ENCODE measurements at places on chromosomes 6 and 20. TPM values are rescaled to one million over a fixed set of nuclear protein-coding genes. Genes with fewer than 3 reads are reported as not detected.

DNA sequence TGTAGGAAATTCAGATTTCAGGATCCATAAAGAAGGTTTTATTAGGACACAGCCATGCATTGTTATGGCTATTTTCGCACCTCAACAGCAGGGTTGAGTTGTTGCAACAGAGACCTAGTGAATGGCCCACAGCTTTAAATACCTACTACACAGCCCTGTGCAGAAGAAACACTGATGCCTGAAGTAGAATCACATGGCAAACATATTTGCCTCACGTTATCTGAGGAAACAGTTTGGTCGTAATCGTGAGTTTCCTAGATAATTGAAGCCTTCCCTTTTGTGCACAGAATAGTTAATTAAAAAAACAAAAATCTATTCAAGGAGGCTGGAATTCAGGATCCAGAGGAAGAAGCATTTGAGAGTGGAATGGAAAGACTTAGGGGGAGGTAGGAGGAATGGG, 55.1 kb downstream of the GCNT2 start:
- H3K36me3 ChIP-seq, result peaks cover 3% of the 10 kb centered on the region
- H3K27ac ChIP-seq, result no peak overlapping the region
- no peaks in the 10 kb centered on the region for H3K27me3 ChIP-seq
- H3K4me1 ChIP-seq, result no peaks in the 10 kb centered on the region

DNA sequence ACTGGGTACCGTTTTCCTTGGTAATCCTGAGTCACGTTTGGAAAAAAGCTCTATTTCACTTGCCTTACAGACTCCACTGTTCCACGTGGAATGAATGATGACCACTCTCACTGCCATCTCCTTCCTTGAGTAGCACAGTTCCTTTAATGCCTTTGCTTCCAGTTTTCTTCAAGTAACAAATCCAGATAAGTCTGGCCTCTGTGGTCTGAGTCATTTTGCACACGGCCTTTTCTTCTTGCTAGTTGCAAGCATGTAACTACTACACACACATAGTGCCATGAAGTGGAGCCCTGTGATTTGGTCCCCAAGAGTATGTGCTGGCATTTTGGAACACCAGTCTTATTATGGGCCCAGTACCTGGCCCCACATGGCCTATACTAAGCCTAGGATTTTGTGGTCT, 182.8 kb downstream of the SASH1 start:
- no peaks in the 10 kb centered on the region for H3K4me1 ChIP-seq
- no peak overlapping the region for H3K27ac ChIP-seq

ISM1 gene
- 0.90 TPM for total RNA-seq

DNA sequence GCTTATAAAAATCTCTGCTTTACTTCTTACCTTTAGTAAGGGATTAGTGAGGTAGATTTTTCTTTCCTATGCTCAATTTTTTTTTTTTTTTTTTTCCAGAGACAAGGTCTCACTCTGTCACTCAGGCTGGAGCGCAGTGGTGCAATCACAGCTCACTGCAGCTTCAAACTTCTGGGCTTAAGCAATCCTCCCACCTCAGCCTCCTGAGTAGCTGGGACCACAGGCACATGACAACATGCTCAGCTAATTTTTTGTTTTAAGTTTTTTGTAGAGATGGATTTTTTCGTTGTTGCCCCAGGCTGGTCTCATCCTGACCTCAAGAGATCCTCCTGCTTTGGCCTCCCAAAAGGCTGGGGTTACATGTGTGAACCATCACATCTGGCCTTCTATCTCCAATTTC, 58.9 kb upstream of the RREB1 start:
- H3K4me3 ChIP-seq, result no peak overlapping the region
- no peaks in the 10 kb centered on the region for H3K36me3 ChIP-seq
- H3K4me1 ChIP-seq, result peaks cover 12% of the 10 kb centered on the region

BPIFB1 gene
- total RNA-seq, result 0.82 TPM

DNA sequence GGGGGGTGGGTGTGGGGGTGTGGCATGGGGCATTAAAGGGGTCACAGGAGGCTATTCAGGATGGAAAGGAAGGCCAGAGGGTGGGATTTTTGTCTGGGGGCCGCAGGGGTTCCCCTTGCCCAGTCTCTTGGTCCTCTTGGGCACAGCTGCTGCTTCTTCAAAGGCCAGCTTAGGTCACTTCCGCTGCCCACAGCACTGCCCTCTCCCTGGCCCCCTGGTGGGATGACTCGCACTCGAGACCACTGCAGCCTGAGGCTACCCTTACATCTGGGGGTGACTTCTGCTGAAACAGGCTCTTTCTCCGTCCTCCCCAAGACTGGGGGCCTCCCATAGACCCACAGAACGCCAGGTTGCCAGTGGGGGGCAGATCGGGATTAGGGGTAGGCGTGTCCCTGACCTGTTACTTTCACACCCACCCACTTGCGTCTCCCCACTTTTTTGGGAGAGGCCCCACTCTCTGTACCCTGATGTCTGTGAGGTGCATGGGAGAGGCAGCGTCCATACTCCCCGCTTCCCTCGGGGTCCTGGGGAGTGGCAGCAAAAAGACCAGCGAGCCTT, 1.3 kb downstream of the LKAAEAR1 start:
- peak overlapping the region; percentile 77 for H3K4me3 ChIP-seq
- H3K27ac ChIP-seq, result no peak overlapping the region

GRCh38 chr6:37994223-37994622, 174.7 kb downstream of the ZFAND3 start:
- no peak for DNase-seq
- H3K36me3 ChIP-seq, result no peaks in the 10 kb centered on the region
- H3K27me3 ChIP-seq, result no peaks in the 10 kb centered on the region
- H3K4me3 ChIP-seq, result no peak overlapping the region

RAET1E gene
- not detected for total RNA-seq

TNF gene
- not detected for total RNA-seq

DNA sequence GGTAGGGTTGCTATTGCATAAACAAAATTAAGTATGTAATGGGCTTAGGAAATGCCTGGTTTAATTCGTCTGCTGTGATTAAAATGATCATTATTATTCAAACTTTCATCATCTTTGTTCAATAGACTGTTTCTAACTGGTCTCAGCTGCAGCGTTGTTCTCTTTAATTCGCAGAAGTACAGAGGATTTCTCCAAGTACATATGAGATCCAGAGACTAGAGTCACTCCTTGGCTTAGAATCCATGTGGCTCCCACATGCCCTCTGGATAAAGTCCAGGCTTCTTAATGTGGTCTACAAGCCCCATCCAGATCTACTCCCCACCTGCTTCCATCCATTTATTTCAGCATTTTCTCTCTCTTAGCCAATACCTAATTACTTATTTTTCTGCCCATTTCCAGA, 1.1 kb upstream of the ZBTB24 start:
- no peak overlapping the region for H3K27ac ChIP-seq
- H3K4me3 ChIP-seq, result no peak overlapping the region
- no peaks in the 10 kb centered on the region for H3K27me3 ChIP-seq
- peaks cover 39% of the 10 kb centered on the region for H3K4me1 ChIP-seq
- peaks cover 8% of the 10 kb centered on the region for H3K36me3 ChIP-seq

TMEM74B gene
- 4.7 TPM for total RNA-seq
